ENCODE measurements at places on chromosomes 2 and 18.

GRCh38 chr18:59661891-59662701 lies 35.1 kb downstream of the CCBE1 start:
- DNase-seq: no peak

DNA sequence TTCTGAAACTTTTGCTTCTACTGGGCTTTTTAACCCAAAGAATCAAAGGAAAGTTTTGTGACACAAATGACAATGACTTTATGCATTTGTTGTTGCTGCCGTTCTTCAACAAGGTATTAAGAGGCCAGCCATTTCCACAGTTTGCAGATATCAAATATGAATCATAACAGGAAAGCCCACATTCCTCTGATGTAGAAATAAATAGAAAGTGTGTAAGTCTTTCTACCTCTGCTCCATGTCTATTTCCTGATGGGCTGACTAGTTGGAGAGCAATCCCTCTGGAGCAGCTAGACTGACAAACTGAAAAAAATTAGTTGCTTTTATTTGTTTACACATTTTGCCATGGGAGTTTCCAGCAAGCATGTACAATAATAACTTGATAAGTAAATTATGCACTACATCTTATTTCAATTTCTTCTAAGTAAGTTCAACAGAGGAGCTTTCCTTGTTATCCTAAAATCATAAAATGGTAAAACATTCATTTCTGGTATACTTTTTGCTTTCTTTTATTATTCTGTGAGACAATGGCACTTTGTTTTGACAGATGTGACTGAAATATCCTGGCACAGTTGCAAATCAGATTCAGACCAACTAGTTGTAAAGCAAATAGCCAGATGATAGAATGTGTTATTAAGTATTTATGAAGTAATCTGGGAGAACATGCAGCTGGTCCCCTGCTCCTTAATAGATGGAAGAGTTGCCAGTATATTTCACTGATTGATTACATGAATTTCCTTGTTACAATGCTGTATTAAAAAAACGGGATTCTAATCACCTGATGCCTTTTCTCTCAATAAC lies 266.7 kb downstream of the METTL4 start:
- DNase-seq: no peak

- no peak for DNase-seq
Measured at GRCh38 chr18:35519148-35519899, 21.6 kb upstream of the INO80C start.

- no peak for DNase-seq
Measured at GRCh38 chr2:174117951-174118930, 130.1 kb downstream of the OLA1 start.

DNA sequence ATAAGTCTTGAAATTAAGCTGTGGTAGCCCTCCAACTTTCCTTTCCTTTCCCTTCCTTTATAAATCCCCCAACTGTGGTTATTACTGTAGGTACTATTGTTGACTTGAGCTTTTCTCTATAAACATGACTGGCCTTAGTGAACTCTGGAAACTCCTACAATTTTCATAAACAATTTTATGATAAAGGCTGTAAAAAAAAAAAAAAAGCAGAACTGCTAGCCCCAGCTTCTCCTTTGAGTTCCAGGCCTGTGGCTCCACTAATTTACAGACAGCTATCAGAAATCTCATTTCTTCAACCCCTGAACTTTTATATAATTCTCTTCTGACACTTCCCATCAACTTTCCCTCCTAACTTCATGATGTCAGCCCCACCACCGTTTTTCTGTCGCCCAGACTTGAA lies 174.3 kb downstream of the IKZF2 start:
- DNase-seq: no peak

DNA sequence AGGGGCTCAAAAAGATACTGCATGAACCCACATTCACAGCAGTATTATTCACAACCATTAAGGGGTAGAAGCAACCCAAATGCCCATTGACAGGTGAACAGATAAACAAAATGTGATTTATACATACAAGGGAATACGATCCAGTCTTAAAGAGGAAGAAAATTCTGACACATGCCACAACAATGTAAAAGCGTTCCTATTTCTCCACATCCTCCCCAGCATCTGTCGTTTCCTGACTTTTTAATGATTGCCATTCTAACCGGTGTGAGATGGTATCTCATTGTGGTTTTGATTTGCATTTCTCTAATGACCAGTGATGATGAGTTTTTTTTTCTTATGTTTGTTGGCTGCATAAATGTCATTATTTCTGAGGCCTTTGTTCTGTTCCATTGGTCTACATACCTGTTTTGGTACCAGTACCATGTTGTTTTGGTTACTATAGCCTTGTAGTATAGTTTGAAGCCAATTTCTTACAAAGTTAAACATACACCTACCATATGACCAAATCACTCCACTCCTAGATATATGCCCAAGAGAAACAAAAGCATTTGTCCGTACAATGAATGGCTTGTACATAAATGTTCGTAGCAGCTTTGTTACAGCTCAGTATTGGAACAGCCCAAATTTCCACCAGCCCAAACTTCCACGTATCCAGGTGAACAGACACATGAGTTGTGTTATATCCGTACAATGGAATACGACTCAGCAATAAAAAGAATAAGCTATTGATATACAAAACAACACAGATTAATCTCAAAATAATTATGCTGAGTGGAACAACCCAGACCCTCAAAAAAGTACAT lies 85.1 kb downstream of the TMEM131 start:
- no peak for DNase-seq

- DNase-seq: no peak
Measured at GRCh38 chr18:80022613-80023012, 11.6 kb upstream of the RBFA start.

DNA sequence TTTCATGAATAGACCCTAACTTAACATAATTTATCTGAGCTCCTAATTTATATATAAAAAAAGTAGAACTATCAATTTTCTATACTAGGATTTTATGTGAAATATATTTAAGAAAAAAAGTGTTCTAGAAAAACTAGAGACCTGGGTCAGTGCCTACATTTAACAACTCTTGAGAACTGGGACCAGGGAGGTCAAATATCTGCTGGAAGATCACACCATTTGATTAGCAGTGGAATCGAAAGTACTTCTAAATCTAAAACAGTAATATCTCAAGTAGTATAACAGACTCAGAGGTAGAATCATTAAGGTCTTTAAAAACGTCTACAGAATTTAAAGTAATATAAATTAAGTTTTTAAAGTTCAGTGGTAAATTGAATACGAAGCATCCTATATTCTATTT lies 34.6 kb downstream of the PPP3R1 start:
- no peak for DNase-seq

DNA sequence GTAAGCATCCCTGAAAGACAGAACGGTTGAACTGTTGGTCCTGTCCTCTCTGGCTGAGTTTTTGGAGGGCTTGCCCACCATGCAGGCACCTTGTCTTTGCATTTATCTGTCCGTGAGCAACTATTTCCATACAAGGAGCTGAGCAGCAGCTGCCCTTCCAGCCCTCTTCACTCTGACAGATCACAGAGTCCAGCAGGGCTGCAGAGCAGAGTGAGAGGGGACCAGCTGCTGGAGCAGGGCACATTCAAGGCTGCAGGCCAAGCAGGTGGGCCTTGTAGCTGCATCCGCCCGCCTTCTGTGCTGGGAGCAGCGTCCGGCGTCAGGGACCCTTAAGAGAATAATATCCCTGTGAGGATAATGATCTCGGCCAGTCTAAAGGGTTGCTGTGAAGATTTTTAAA lies 9.5 kb downstream of the SMYD1 start:
- no peak for DNase-seq

GRCh38 chr2:143505542-143505941 lies 376.3 kb downstream of the ARHGAP15 start:
- no peak for DNase-seq

DNA sequence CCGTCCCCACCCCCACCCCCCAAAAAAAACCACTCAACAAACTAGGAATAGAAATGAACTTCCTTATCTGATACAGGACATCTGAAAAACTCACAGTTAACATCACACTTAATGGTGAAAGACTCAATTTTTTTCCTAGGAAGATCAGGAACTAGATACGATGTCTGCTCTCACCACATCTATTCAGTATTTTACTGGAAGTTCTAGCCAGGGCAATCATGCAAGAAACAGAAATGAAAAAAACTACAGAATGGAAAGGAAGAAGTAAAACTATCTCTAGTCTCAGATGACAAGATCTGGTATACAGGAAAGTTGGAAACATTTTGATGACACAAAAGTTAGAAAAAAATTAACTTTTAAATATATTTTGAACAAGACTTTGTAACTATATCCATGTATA lies 114.4 kb upstream of the FZD5 start:
- no peak for DNase-seq

DNA sequence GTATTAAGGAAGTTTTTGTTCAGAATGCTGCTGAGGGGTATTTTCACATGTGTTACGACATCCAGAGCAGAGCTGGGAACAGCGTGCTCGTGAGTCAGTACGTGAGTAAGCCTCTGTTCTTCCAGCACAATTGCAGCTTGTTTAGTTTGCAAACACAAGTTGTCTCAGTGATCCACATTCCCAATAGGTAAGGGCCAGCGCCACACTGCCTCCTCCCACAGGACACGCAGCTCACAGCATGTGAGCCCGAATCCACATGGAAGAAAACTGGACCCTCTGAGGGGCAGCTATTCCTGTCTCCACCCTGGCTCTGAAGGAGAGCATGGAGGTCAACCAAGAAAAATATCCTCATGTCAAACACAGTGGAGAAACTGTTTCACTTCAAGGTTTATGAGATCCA lies 173.9 kb upstream of the PID1 start:
- DNase-seq: no peak

DNA sequence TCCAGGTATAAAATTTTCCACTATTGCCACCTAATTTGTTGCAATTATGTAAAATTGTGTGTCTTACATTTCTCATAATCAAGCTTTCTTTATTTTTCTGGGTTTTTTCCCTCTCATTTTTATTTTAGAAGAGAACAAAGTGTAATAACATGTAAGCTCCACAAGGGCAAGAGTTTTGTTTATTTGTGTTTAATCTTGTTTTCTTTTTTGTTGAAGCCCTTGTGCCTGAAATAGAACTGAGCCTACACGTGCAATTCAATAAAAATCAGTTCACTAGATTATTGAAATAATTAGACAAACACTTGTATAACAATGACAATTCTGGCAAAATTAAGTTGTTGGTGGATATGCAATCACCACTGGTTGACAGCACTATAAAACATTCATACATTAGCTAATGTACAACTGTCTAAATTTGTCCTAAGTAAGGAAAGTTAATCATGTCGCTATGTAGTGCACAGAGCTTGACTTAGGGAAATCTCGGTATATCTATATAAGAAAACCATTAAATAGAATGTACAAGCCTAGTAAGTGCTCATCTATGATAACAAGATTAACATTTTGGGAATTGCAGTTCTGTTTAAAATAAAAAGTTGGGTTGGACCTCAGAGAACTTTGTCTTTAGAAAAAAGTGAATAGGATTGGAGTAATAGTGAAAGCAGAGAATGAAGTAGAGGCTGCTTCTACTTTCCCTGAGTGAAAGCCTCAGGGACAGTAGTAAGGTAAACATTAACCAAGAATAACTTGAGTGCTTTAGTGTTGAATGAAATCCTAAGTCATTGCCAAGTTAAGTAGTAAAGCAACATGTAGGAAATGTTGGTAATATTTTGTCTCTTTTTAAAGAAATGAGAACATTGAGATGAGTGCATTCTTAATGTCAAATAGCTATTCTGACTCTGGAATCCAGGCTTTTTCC lies 37.4 kb upstream of the NOL4 start:
- no peak for DNase-seq

- no peak for DNase-seq
Measured at GRCh38 chr2:171394164-171394740, 39.5 kb downstream of the METTL8 start.

DNA sequence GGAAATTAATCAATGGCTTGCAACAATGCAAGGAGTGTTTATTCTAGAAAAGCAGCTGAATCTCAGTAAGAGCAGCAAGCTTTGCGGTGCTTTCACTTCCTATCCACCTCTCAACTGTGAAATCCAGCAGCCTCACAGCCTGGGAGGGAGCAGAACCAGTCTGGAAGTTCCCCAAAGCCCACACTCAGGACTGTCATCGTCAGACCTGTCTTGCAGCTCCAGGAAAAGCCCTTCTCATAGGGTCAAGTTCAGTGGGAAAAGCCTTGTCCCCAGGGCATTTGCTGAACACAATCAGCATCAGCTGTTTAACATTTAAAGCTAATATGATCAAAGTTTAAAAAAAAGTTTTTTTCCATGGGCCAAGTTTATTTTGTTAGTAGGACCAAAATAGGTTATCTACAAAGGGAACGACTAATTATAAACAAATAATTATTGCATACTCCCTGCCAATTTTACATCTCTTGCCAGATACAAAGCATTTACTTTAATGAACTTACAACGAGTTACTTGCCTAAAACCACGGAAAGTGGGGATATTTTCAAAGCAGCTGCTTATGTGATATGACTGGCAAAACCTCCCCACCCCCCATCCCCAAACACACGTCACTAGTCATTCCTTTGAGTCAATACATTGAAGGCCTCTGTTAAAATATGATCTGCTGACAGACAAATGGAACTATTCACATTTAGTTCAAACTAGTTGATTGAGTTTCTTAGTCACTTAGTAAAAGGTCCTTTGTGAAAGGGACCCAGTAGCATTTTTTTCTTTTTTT lies 36.8 kb downstream of the PARD6G start:
- no peak for DNase-seq

DNA sequence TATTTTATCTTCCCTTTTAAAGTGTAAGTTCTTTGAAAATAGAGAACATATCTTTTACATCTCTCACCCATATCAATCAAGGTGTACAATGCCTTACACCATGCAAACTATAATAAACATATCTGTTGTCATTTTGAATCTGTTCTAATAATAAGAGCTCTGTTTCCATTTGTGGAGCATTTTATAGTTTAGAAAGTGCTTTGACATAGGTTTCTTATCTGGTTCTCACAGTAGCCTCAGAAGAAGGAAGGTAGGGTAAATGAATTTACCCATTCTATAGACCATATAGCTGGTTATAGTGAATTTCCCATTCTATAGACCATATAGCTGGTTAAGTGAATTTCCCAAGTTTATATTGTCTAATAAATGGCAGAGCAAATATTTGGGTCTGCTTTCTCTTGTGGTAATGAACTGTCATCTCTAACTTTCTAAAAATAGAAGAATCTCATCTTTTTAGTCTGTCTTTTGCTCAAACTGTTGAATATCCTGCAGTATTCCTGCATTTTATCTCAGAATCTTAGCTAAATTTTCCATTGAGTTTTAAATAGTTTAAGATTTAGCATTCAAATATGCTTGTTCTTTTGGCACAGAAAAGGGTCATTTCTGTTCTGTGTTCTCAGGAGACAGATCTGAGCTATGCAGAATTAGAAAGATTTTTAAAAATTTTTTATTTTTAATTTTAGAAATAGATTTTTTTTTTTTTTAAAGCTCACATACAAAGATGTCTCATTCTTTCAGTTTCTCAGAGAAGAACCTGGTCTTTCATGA lies 80.7 kb upstream of the STON1 start:
- DNase-seq: no peak

GRCh38 chr2:240437551-240437860 lies 2.0 kb downstream of the GPC1 start:
- DNase-seq: no peak
